H1 (cell line): ENCODE measurements at places on chromosomes 5 and 9. TPM values are rescaled to one million over a fixed set of nuclear protein-coding genes. Genes with fewer than 3 reads are reported as not detected.

DNA sequence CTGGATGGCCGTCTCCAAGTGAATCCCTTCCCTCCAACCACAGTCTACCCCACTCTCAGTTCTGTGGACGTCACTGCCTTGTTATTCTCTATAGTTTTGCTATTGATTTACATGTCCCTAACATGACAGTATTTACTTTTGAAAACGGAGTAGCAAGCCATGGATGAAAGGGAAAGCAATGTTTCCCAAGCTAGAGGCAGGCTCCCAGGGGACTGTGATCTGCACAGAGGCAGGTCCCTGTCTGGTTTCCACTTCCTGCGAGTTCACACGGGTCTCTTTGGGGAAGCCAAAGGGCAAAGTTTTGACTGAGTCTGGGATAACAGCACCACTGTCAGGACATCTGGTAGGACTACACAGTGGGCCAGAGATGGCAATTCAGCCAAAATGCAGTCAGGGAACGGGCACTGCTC lies 12.7 kb downstream of the C9orf153 start:
- no peaks in the 10 kb centered on the region for H3K27me3 ChIP-seq
- H3K4me3 ChIP-seq = no peak overlapping the region
- no peaks in the 10 kb centered on the region; the same call in 1 of the 2 replicates for H3K4me1 ChIP-seq
- DNase-seq = no peak

The GLRA1 gene
- total RNA-seq = not detected in 2 replicates

- H3K36me3 ChIP-seq = no peaks in the 10 kb centered on the region
- no peaks in the 10 kb centered on the region for H3K27me3 ChIP-seq
- H3K27ac ChIP-seq = no peak overlapping the region
- no peak for DNase-seq
- H3K4me1 ChIP-seq = no peaks in the 10 kb centered on the region
Measured at GRCh38 chr5:125465703-125466102, 719.3 kb upstream of the ZNF608 start.

GRCh38 chr5:107474361-107474715 lies 196.4 kb downstream of the EFNA5 start:
- H3K4me3 ChIP-seq = no peak overlapping the region
- no peaks in the 10 kb centered on the region for H3K36me3 ChIP-seq
- H3K27ac ChIP-seq = no peak overlapping the region

- no peak for DNase-seq
- H3K4me3 ChIP-seq = no peak overlapping the region
- H3K27me3 ChIP-seq = no peaks in the 10 kb centered on the region
Measured at GRCh38 chr5:96714450-96714849, 52.3 kb downstream of the CAST start.

DNA sequence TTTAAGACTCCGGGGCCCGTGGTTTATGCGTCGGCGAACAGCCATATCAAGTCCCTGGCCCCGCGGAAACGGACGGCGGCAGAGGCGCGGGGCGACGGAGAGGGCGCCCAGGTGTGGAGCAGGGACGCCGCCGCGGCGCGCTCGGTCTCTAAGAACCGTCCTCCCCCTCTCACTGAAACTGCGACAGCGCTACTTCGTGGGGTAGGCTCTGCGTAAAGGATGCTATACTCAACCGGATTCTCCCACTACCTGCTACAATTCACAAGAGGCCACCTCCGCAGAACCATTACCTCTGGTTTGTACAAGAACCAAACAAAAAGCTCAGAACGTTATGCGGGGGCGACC lies 404 bp downstream of the MRNIP start:
- H3K4me3 ChIP-seq = peak overlapping the region; percentile 76
- H3K36me3 ChIP-seq = peaks cover 14% of the 10 kb centered on the region
- H3K4me1 ChIP-seq = no peaks in the 10 kb centered on the region
- no peak for DNase-seq
- no peaks in the 10 kb centered on the region for H3K27me3 ChIP-seq

The ZDHHC12 gene
- total RNA-seq = 32.8 and 35.0 TPM in 2 replicates

DNA sequence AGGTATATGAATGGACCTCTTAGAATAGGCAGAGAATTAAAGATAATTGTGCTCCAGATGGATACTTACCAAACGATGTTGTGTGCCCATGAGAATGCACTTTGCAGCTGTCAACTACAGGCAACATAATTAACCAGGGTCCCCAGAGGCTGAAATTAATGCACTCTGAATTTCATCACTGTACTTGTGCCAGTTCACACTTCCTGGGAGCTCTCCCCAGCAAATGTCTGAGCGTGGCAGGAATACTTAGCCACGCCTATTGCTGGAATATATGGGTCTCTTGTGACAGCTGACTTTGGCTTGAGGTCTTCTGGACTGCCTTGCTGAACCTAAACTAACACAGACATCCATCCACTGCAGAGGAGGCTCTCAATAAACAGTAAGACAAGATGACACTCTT lies 11.9 kb upstream of the C1QTNF2 start:
- no peaks in the 10 kb centered on the region for H3K27me3 ChIP-seq
- no peak for DNase-seq
- H3K4me1 ChIP-seq = no peaks in the 10 kb centered on the region
- H3K4me3 ChIP-seq = no peak overlapping the region
- no peak overlapping the region for H3K27ac ChIP-seq
- H3K36me3 ChIP-seq = no peaks in the 10 kb centered on the region

- H3K36me3 ChIP-seq = no peaks in the 10 kb centered on the region
- H3K27me3 ChIP-seq = no peaks in the 10 kb centered on the region; the same call in 1 of the 2 replicates
- no peak overlapping the region for H3K4me3 ChIP-seq
- H3K4me1 ChIP-seq = no peaks in the 10 kb centered on the region
Measured at GRCh38 chr5:133831491-133832224, 136.8 kb downstream of the C5orf15 start.

The TSSK1B gene
- not detected in 2 replicates for total RNA-seq

The MAMDC4 gene
- 4.5 TPM in 2 replicates for total RNA-seq

DNA sequence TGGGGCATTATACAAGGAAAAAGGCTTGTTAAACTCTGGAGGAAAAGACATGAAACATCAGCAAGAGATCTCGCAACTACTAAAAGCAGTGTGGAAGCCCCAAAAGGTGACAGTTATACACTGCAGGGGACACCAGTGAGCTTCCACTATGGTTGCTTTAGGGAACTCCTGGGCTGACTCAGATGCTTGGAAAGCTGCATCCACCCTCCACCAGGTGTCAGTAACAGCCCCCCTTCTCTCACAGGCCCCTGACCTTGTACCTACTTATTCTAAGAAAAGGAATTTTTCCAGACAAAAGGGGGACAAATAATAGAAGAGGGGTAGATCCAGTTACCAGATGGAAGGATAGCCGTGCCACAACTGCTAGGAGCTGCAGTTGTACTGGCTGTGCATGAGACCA lies 154.4 kb upstream of the COX7C start:
- DNase-seq = peak; percentile 54
- no peak overlapping the region for H3K4me3 ChIP-seq
- H3K27ac ChIP-seq = no peak overlapping the region
- H3K4me1 ChIP-seq = no peaks in the 10 kb centered on the region; the same call in none of the 2 replicates
- H3K36me3 ChIP-seq = no peaks in the 10 kb centered on the region
- H3K27me3 ChIP-seq = no peaks in the 10 kb centered on the region

GRCh38 chr9:8329561-8330283 lies 530.1 kb upstream of the DMAC1 start:
- H3K27ac ChIP-seq = no peak overlapping the region
- H3K4me3 ChIP-seq = no peak overlapping the region
- H3K4me1 ChIP-seq = no peaks in the 10 kb centered on the region
- H3K27me3 ChIP-seq = no peaks in the 10 kb centered on the region
- no peaks in the 10 kb centered on the region for H3K36me3 ChIP-seq

DNA sequence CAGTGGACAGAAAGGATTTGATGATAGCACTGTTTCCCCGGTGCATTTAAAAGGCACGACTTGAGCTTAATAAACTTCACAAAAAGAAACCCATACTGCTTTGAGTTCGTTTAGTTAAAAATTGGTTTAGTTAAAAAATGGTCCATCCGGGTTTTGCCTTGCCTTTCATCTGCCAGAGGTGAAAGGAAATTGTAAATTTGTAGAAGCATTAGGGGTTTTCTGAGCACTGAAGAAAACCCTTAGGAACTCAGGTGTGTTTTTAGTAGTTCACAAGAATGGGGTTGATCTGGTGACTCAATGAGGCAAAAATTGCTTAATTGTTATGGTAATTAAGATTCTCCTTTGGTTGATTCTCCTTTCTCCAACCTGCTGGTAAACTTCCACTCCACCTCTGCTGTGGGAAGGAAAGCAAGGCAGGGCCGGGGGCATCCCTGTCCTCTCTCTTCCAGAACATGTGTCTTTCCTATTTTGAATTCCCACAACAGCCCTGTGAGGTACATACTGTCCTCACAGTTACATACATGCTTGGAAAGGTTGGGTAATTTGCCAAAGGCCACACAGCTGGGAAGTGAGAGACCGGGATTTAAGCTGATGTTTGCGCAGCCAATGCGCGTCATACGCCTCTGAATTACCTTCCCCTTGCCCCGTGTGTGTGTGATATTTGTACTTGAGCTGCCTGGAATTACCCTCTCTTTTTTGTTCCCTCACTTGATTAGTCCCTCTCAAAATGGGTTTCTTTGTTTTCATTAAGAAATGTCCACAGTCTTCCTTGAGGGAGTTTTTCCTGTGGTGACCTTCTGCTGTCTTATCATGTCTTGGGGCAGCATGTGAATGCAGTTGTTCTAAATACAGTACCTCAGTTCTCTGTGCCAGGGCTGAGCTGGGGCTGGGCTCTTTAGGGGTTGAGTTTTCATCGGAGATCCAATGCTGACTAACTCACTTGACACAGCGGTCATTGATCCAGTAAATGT lies 94.4 kb downstream of the ARHGAP26 start:
- H3K36me3 ChIP-seq = no peaks in the 10 kb centered on the region
- H3K4me3 ChIP-seq = no peak overlapping the region
- no peaks in the 10 kb centered on the region for H3K27me3 ChIP-seq
- peaks cover 26% of the 10 kb centered on the region for H3K4me1 ChIP-seq
- peak overlapping the region; percentile 30; the same call in 1 of the 2 replicates for H3K27ac ChIP-seq

- H3K4me3 ChIP-seq = no peak overlapping the region
- no peaks in the 10 kb centered on the region for H3K27me3 ChIP-seq
- H3K36me3 ChIP-seq = no peaks in the 10 kb centered on the region
- H3K4me1 ChIP-seq = no peaks in the 10 kb centered on the region
- H3K27ac ChIP-seq = no peak overlapping the region
Measured at GRCh38 chr5:89106480-89106879, 223.5 kb upstream of the MEF2C start.

GRCh38 chr5:53944981-53945380 lies 365.4 kb downstream of the ARL15 start:
- no peak overlapping the region for H3K4me3 ChIP-seq
- no peaks in the 10 kb centered on the region for H3K36me3 ChIP-seq
- no peak overlapping the region for H3K27ac ChIP-seq
- H3K4me1 ChIP-seq = peaks cover 5% of the 10 kb centered on the region; the same call in 1 of the 2 replicates
- no peak for DNase-seq

GRCh38 chr9:71120501-71121247 lies 747 bp downstream of the TRPM3 start:
- H3K27me3 ChIP-seq = no peaks in the 10 kb centered on the region
- peak overlapping the region; percentile 55 for H3K4me3 ChIP-seq
- H3K4me1 ChIP-seq = peaks cover 29% of the 10 kb centered on the region; the same call in 1 of the 2 replicates

GRCh38 chr9:34701769-34702736 lies 7.9 kb downstream of the CCL21 start:
- no peak overlapping the region for H3K27ac ChIP-seq
- peak; percentile 92 for DNase-seq
- peaks cover 4% of the 10 kb centered on the region; the same call in 1 of the 2 replicates for H3K4me1 ChIP-seq
- H3K36me3 ChIP-seq = no peaks in the 10 kb centered on the region
- peaks cover 18% of the 10 kb centered on the region for H3K27me3 ChIP-seq

The HMHB1 gene
- total RNA-seq = not detected in 2 replicates

DNA sequence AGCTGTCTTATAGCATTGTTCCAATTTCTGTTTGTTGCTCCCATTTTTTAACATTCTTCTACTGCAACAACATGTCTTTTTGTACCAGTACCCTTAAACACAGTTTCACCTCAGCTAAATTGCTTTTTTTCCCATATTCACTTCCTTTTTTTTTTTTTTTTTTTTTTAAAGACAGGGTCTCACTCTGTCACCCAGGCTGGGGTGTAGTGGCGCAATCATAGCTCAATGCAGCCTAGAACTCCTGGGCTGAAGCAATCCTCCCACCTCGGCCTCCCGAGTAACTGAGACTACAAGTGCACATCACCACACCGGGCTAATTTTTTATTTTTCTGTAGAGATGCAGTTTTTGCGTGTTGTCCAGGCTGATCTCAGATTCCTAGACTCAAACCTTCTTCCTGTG lies 161.3 kb downstream of the NIPBL start:
- no peaks in the 10 kb centered on the region for H3K27me3 ChIP-seq
- no peak for DNase-seq
- H3K4me3 ChIP-seq = no peak overlapping the region
- H3K4me1 ChIP-seq = no peaks in the 10 kb centered on the region
- no peaks in the 10 kb centered on the region; the same call in 1 of the 2 replicates for H3K36me3 ChIP-seq
- no peak overlapping the region for H3K27ac ChIP-seq

- H3K27me3 ChIP-seq = no peaks in the 10 kb centered on the region
- no peaks in the 10 kb centered on the region for H3K36me3 ChIP-seq
- H3K4me1 ChIP-seq = peaks cover 5% of the 10 kb centered on the region
- no peak overlapping the region for H3K4me3 ChIP-seq
- peak overlapping the region; percentile 20; the same call in 1 of the 2 replicates for H3K27ac ChIP-seq
- DNase-seq = no peak
Measured at GRCh38 chr5:34863946-34864345, 25.0 kb downstream of the TTC23L start.

DNA sequence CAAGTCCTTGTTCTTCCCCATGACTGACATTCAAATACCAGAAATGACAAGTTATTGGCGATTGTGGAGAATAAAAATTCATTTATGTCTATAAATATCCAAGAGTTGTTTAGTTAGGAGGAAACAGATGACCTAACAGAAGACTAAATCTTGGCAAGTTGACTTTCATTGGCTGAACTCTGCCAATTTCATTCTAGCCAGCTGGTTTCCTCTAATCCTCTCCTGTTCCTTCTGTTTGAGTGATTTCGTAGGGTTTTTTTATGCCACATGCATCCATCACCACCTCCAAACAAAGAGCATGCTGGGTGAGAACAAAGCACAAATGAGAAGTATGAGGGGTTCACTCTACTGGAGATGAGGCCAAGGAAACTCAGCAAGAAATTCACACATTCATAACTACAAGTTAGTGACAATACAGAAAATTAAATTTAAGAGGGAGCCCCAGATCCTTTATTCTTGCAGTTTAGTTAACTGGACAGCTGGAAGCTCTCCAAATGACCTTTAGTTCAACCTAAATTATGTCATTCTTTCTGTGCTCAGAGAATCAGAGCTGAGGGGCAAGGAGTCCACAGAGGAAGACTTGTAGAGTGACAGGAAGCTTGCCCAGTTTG lies 932.0 kb downstream of the TLE4 start:
- no peak overlapping the region for H3K27ac ChIP-seq
- no peak overlapping the region for H3K4me3 ChIP-seq
- H3K36me3 ChIP-seq = no peaks in the 10 kb centered on the region
- H3K4me1 ChIP-seq = no peaks in the 10 kb centered on the region
- H3K27me3 ChIP-seq = no peaks in the 10 kb centered on the region

DNA sequence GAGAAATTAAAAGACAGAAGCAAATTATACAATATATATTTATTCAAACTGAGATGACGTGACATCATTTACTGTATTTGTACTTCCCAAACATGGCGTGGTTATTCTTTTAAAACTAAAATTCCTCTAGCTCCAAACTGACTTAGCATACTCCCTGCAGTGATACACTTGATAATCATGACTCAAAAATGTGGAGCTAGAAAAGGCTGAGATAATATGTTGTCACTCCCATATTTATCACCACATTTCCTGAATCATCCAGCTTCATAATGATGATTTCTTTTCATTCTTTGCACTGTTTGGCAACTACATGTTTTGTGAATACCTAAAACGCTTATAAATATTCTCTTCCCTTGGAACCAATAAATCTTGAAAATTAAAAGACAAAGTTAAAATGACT lies 341.0 kb downstream of the EBF1 start:
- H3K4me3 ChIP-seq = no peak overlapping the region
- no peaks in the 10 kb centered on the region for H3K27me3 ChIP-seq
- H3K27ac ChIP-seq = no peak overlapping the region
